ENCODE measurements at places on chromosomes 5 and 9.
A peak's percentile ranks its signal among the peaks of the same experiment; 100 is the strongest.

GRCh38 chr5:67272453-67273130 lies 76.0 kb upstream of the CD180 start:
- no peak for DNase-seq

- DNase-seq = peak; percentile 12
These were observed 6.0 kb downstream of the BRD3 start for GRCh38 chr9:134061688-134062371.

GRCh38 chr5:95244479-95244878 lies 40.4 kb downstream of the MCTP1 start:
- no peak for DNase-seq

DNA sequence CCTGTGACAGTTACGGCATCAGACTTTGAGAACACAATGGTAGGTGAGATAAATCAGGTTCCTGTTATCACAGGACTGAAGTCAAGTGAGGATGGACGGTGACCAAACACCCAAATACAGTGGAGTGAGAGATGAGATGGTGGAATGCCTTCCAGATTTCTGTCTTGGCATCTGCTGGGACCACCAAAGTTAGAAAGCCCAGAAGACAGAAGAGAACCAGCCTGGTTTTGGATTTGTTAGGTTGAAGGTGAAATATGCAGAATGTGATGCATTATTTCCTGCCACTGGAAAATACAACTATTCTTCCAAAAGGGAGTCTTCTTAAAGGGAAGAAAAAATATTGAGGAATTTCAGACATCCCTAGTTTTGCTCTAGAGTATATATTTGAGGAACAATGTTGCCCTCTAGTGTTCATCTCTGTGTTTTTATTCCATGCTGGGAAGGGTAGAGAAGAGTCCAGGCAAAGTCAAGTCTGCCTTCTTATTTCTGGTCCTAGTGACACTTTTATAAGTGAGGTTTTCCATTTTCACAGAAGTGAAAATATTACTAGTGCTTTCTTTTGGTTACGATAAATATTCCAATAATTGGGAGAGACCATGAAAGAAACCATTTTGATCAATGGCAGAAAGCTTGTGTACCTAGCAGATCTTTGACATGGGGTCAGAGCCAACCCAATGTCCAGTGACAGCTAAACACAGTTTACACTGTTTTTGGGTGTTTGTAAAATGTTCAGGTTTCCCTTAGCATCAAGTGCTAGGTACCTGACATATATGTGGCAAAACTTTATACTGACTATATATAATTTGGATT lies 142.3 kb upstream of the ANKH start:
- DNase-seq = peak; percentile 42

GRCh38 chr5:150279330-150280020 lies 10.1 kb downstream of the CAMK2A start:
- no peak for DNase-seq
